ENCODE measurements at places on chromosomes 11 and 22. TPM values are rescaled to one million over a fixed set of nuclear protein-coding genes. Genes with fewer than 3 reads are reported as not detected.

APOL4 gene
- 53.0 TPM for polyA plus RNA-seq

- peaks cover 22% of the 10 kb centered on the region for H3K36me3 ChIP-seq
- H3K27ac ChIP-seq: no peak overlapping the region
- DNase-seq: no peak
- no peaks in the 10 kb centered on the region for H3K4me1 ChIP-seq
These were observed 52.7 kb upstream of the CHRM4 start for GRCh38 chr11:46444305-46444704.

- no peak overlapping the region for H3K4me3 ChIP-seq
- no peaks in the 10 kb centered on the region for H3K27me3 ChIP-seq
- no peaks in the 10 kb centered on the region for H3K36me3 ChIP-seq
- H3K4me1 ChIP-seq: no peaks in the 10 kb centered on the region
These were observed 1295.8 kb downstream of the BRD1 start for GRCh38 chr22:48531761-48532435.

MCHR1 gene
- 0.39 TPM for polyA plus RNA-seq

DNA sequence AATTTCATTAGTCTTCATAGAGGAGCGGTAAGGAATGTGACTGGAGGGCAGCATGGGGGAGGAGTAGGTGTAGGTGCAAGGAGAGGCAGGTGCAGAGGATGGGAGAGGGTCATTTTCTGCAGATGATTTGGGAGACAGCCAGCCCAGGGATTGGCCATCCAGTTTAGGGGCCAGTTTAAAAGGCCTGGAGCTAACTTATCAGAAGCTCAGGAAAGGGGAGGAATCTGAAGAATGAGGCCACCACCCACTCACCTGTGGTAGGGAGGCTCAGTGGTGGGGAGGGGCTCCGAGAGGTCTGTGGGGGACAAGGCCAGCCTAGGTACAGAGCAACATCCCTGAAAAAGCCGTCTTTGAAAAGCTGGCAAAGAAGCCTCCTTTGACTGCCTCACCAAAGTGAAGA lies 110.8 kb upstream of the TMEM45B start:
- H3K4me3 ChIP-seq: no peak overlapping the region
- no peaks in the 10 kb centered on the region for H3K36me3 ChIP-seq
- no peaks in the 10 kb centered on the region for H3K27me3 ChIP-seq
- DNase-seq: no peak
- no peak overlapping the region for H3K27ac ChIP-seq
- no peaks in the 10 kb centered on the region for H3K4me1 ChIP-seq

UPK2 gene
- polyA plus RNA-seq: 2.9 TPM

DNA sequence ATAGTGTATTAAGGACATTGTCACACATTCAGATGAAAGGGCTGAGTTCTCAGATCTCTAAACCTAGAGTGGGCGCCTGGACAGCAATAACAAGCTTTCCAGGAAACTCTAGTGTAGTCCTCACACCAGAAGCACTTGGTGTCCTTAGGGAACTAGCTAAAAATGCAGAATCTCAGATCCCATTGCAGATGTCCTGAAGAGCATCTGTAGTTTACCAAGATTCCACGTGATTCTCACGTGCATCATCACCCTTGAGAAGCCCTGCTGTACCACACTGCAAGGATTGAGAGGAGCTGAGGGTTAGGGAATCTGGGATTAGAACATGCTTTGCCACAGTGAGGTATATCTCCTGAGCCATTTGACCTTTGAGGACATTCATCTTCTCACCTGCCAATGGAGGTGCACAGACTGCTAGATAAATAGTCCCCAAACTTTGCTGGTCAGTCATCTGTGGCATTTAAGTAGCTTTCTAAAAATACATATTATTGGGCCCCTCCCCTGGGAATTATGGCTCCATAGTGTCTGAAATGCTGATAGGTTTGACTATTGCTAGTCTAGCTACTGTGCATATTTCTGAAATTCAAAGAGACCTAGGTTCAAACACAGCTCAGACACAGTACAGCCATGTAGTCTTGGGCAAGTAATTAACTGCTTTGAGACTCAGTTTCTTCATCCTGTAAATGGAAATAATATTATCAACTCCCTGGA lies 1068.9 kb downstream of the OPCML start:
- no peak overlapping the region for H3K4me3 ChIP-seq
- H3K36me3 ChIP-seq: no peaks in the 10 kb centered on the region
- DNase-seq: no peak
- no peaks in the 10 kb centered on the region for H3K27me3 ChIP-seq
- no peak overlapping the region for H3K27ac ChIP-seq

DNA sequence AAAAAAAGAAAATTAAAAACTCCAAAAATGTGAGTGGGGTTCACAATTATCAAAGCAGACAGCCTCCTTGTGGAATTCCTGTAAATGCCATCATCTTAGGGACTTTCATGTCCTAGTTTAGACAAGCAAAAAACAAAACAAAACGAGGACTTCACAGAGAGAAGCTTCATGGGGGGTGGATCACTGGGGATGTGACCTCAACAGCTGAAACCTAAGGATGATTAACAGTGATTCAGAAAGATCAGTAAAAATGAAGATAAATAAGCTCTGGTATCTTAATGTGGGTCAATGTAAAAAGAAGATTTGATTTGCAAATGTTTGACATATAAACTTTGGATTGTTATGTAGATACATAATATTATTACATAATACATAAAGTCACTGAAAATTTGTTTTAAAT lies 8.1 kb upstream of the OR10W1 start:
- H3K4me3 ChIP-seq: no peak overlapping the region
- no peak for DNase-seq
- H3K27ac ChIP-seq: no peak overlapping the region
- H3K36me3 ChIP-seq: no peaks in the 10 kb centered on the region

- H3K4me3 ChIP-seq: peak overlapping the region; percentile 67
- H3K36me3 ChIP-seq: peaks cover 8% of the 10 kb centered on the region
- no peak for DNase-seq
- no peaks in the 10 kb centered on the region for H3K4me1 ChIP-seq
These were observed 615 bp downstream of the STT3A start for GRCh38 chr11:125593114-125593820.

- H3K36me3 ChIP-seq: no peaks in the 10 kb centered on the region
- no peak for DNase-seq
- no peak overlapping the region for H3K4me3 ChIP-seq
These were observed 87.5 kb downstream of the C11orf58 start for GRCh38 chr11:16825968-16826367.

- H3K4me1 ChIP-seq: no peaks in the 10 kb centered on the region
- H3K36me3 ChIP-seq: no peaks in the 10 kb centered on the region
- H3K27me3 ChIP-seq: no peaks in the 10 kb centered on the region
- no peak for DNase-seq
- H3K27ac ChIP-seq: no peak overlapping the region
These were observed 20.2 kb downstream of the PVALB start for GRCh38 chr22:36796552-36797175.

GRCh38 chr11:101279728-101280127 lies 150.1 kb upstream of the PGR start:
- H3K36me3 ChIP-seq: no peaks in the 10 kb centered on the region
- H3K4me3 ChIP-seq: no peak overlapping the region
- H3K4me1 ChIP-seq: no peaks in the 10 kb centered on the region
- DNase-seq: no peak
- H3K27me3 ChIP-seq: no peaks in the 10 kb centered on the region

- no peak overlapping the region for H3K27ac ChIP-seq
- no peak overlapping the region for H3K4me3 ChIP-seq
- no peaks in the 10 kb centered on the region for H3K4me1 ChIP-seq
- no peaks in the 10 kb centered on the region for H3K36me3 ChIP-seq
These were observed 794.0 kb downstream of the CNTN5 start for GRCh38 chr11:99814738-99815137.

GRCh38 chr22:27689664-27690063 lies 111.9 kb downstream of the MN1 start:
- H3K36me3 ChIP-seq: no peaks in the 10 kb centered on the region
- no peak overlapping the region for H3K27ac ChIP-seq
- no peaks in the 10 kb centered on the region for H3K27me3 ChIP-seq

- H3K27me3 ChIP-seq: no peaks in the 10 kb centered on the region
- no peak overlapping the region for H3K4me3 ChIP-seq
- H3K36me3 ChIP-seq: no peaks in the 10 kb centered on the region
These were observed 75.2 kb downstream of the USP47 start for GRCh38 chr11:11916981-11917399.

DNA sequence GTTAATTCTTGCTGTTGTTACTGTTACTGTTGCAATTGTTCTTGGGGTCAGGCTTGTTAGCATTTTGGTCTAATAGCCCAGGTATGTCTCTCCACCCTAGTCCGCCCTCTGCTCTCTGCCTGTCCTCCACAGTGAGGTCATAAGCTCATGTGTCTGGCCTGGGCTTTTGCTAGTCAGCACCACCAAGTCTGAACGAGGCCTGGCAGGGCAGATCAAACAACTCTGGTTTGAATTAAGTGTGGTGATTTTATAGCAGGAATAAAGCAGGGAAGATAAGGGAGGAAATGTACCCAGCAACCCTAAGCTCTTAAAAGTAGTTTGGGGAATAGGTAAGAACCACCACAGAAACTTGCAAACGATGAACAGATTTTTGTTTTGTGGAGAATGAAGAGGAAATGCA lies 98.7 kb downstream of the ABTB2 start:
- H3K4me3 ChIP-seq: no peak overlapping the region
- H3K27me3 ChIP-seq: no peaks in the 10 kb centered on the region
- H3K4me1 ChIP-seq: peaks cover 5% of the 10 kb centered on the region
- no peak overlapping the region for H3K27ac ChIP-seq
- H3K36me3 ChIP-seq: no peaks in the 10 kb centered on the region

PTPN5 gene
- polyA plus RNA-seq: 0.46 TPM

TMEM86A gene
- 1.9 TPM for polyA plus RNA-seq

FBLN1 gene
- 36.3 TPM for polyA plus RNA-seq

DNA sequence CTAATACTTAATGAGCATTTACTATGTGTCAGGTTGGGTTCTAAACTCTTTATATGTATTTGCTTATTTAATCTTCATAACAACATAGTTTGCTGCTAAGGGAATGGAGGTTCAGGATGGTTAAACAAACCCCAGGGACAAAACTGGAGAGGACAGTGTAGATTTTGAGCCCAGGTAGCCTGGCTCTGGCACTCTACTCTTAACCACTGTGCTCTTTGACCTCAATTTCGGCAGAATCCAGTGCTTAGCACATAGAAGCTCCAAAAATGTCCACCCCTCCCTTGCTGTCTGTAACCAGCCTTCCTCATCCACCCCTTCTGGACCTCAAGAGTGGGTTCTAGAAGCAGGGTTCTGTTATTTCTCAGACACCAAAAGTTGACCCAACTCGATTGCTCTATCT lies 88.0 kb upstream of the SYT13 start:
- no peak for DNase-seq
- H3K4me3 ChIP-seq: no peak overlapping the region
- no peaks in the 10 kb centered on the region for H3K36me3 ChIP-seq
- H3K4me1 ChIP-seq: peaks cover 29% of the 10 kb centered on the region

UBQLNL gene
- 1.5 TPM for polyA plus RNA-seq

GRCh38 chr22:25645964-25646363 lies 81.5 kb downstream of the GRK3 start:
- no peak overlapping the region for H3K4me3 ChIP-seq
- no peak for DNase-seq
- H3K27ac ChIP-seq: no peak overlapping the region

DNA sequence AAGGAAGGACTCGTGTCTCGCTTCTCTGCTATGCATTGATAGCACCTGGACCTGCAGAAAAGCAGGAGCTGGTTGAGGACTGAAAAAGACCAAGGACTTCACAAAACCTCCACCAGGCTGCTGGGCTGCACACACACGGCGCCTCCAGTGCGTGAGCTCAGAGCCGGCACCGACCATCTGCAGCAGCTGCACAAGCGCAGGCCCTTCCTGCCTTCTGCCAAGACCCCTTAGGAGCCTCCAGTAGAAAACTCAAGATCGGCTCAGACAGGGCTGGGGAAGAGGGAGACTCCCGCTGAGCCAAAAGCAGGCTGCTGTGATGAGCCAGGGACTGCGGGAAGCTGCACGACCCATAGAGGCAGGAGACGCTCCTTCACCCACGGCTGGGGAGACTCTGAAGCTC lies 70.9 kb downstream of the PHF21B start:
- H3K36me3 ChIP-seq: no peaks in the 10 kb centered on the region
- no peaks in the 10 kb centered on the region for H3K4me1 ChIP-seq
- DNase-seq: no peak
- H3K27ac ChIP-seq: no peak overlapping the region
- no peak overlapping the region for H3K4me3 ChIP-seq
- H3K27me3 ChIP-seq: no peaks in the 10 kb centered on the region

GRCh38 chr22:30747493-30747892 lies 52.8 kb downstream of the OSBP2 start:
- H3K4me3 ChIP-seq: no peak overlapping the region
- no peaks in the 10 kb centered on the region for H3K36me3 ChIP-seq
- H3K4me1 ChIP-seq: no peaks in the 10 kb centered on the region
- no peak for DNase-seq
- H3K27me3 ChIP-seq: no peaks in the 10 kb centered on the region
- no peak overlapping the region for H3K27ac ChIP-seq

GRCh38 chr11:64090806-64091516 lies 55.2 kb downstream of the FLRT1 start:
- no peak overlapping the region for H3K27ac ChIP-seq
- no peak overlapping the region for H3K4me3 ChIP-seq
- no peaks in the 10 kb centered on the region for H3K27me3 ChIP-seq
- H3K36me3 ChIP-seq: no peaks in the 10 kb centered on the region

DNA sequence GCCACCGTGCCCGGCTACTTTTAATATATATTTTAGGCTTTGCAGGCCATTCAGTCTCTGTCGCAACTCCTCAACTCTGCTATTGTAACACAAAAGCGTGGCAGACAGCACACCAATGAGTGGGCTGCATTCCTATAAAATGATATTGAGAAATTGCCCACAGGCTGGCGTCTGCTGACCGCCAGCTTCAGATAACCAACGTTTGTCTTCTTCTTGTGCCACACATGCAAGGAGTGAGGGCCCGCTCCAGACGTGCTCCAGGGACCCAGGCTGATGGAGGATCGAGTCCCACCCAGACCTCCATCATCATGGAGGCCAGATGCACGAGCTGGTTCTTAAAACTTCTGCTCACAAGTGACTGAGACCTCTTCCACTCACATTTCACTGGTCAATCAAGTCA lies 35.4 kb upstream of the LINC01488 start:
- no peaks in the 10 kb centered on the region for H3K36me3 ChIP-seq
- peaks cover 60% of the 10 kb centered on the region for H3K27me3 ChIP-seq
- H3K4me3 ChIP-seq: no peak overlapping the region
- H3K27ac ChIP-seq: no peak overlapping the region
- H3K4me1 ChIP-seq: peaks cover 9% of the 10 kb centered on the region
- DNase-seq: no peak

DNA sequence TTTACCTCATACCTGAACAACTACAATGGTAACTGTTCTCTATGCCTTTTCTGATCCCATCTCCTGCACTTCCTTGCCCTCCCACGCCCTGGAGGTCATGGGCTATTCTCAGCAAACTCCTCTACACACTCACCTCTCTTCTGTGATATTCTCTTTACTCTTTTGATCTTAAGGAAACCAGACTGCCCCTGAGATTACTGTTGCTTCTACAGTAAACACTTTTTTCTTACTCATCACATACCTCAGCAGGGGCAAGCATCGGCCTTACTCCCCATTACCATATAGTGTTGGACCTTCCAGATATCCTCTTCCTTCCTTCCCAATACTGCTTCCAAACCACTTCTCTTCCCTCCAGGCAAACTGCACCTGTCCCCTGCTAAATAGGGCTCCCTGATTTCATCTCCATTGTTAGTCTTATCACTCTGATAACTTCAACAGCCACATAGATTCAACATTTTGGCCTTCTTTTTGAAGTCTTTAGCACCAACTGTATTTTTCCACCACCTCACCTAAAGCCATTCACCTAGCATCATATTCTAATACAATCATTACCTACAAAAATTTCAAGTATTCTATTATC lies 141.2 kb downstream of the RBFOX2 start:
- DNase-seq: no peak
- H3K27ac ChIP-seq: no peak overlapping the region
- H3K4me1 ChIP-seq: peaks cover 11% of the 10 kb centered on the region
- no peaks in the 10 kb centered on the region for H3K36me3 ChIP-seq

GRAP2 gene
- 51.5 TPM for polyA plus RNA-seq

SMC1B gene
- polyA plus RNA-seq: 0.11 TPM
